Aorta (tissue), 5 donors: ENCODE measurements at places on chromosomes 6 and 20. TPM values are rescaled to one million over a fixed set of nuclear protein-coding genes. Genes with fewer than 3 reads are reported as not detected.

WDR27 gene
- 50.7 TPM for total RNA-seq

ESF1 gene
- 14.3 TPM for total RNA-seq

DLK2 gene
- total RNA-seq = not detected

APCDD1L gene
- 1.7 TPM for total RNA-seq

GRCh38 chr6:144335914-144336313 is 50.8 kb downstream of the UTRN start:
- H3K27ac ChIP-seq = no peak overlapping the region
- no peaks in the 10 kb centered on the region for H3K36me3 ChIP-seq
- no peaks in the 10 kb centered on the region for H3K27me3 ChIP-seq
- DNase-seq = no peak
- no peak overlapping the region for H3K4me3 ChIP-seq

DNA sequence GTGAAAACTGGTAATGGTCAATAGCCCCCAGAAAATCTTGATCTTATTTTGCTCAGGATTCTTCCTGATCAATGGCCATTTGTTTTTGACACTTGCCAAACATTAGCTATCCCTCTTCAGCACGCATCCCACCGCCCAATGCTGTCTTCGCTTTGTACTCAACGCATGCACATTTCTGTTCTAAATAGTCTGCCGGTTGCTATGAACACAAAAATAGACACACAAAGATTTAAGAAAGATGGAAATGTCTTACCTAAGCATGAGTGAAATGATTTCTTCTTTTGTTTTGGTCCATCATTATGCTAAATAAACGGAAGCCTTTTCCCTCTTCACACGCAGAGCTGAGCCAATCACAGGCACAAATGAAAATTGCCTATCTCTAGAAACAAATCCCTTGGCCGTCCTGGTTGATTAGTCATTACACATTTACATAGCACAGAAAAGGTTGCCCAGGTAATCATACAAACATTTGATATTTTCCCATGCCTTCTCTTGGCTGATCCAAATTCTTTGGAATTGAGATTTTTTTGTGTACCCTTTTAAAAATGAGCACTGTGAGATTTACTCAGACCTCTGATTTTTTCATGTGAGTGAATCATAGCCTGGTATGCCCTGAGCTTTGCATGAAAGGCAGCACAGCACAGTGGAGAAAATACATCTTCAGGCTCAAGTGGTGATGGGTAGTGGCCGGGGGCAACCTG is 70.5 kb upstream of the FAM184A start:
- no peak for DNase-seq
- H3K4me1 ChIP-seq = no peaks in the 10 kb centered on the region
- H3K4me3 ChIP-seq = no peak overlapping the region
- H3K27me3 ChIP-seq = no peaks in the 10 kb centered on the region
- H3K27ac ChIP-seq = no peak overlapping the region

DNA sequence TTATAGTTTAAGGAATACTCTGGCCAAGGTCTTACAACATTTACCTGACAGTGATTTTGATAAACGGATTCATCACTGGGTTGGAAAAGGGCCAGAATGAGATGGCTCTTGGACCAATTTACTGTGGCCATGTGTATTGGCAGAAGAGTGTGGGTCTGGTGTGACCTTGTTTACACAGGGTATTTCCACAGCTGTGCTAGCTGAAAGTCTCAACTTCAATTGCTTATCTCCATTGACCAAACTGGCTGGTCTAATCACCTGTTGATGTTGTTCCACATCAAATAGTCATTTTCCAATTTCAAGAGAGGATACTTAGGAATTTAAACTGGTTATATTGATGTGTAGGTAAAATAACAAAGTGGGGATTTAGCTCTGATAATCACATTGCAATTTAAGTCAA is 501.6 kb upstream of the MAP3K7 start:
- H3K27ac ChIP-seq = no peak overlapping the region
- no peaks in the 10 kb centered on the region for H3K27me3 ChIP-seq
- no peak overlapping the region for H3K4me3 ChIP-seq
- H3K36me3 ChIP-seq = no peaks in the 10 kb centered on the region

GRCh38 chr6:170116636-170117035 is 174.2 kb downstream of the DLL1 start:
- no peak overlapping the region for H3K4me3 ChIP-seq
- H3K27me3 ChIP-seq = no peaks in the 10 kb centered on the region
- H3K27ac ChIP-seq = no peak overlapping the region

GRCh38 chr6:165274611-165275010 is 34.8 kb downstream of the C6orf118 start:
- no peaks in the 10 kb centered on the region for H3K36me3 ChIP-seq
- no peaks in the 10 kb centered on the region for H3K27me3 ChIP-seq
- H3K27ac ChIP-seq = no peak overlapping the region
- no peak for DNase-seq
- H3K4me3 ChIP-seq = no peak overlapping the region
